ENCODE measurements at places on chromosomes 12 and 14.

DNA sequence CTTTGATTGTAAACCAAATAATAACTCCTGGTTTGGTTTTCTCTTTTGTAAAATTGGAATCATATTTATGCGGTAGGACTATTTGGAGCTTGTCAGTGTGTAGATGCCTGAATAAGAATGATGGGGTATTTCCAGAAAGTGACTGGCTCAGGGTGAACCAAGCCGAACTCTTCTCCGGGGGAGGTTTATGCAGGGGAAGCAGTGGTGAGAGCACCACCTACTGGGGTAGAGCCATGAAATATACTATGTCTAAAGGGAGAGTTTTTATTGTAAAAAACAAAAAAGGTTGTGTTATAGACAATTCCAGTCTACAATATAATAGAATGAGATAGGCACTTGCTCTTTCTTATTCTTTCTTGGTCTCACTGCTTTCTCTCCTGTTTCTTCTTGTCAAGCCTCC is 222.9 kb upstream of the SLC16A7 start:
- DNase-seq, result no peak

- no peak for DNase-seq
Measured at GRCh38 chr12:93819050-93819491, 141.9 kb downstream of the CRADD start.

- DNase-seq, result no peak
Measured at GRCh38 chr14:70916799-70917198, 9.5 kb downstream of the PCNX1 start.

- no peak for DNase-seq
Measured at GRCh38 chr12:92676710-92677109, 26.1 kb upstream of the PLEKHG7 start.

DNA sequence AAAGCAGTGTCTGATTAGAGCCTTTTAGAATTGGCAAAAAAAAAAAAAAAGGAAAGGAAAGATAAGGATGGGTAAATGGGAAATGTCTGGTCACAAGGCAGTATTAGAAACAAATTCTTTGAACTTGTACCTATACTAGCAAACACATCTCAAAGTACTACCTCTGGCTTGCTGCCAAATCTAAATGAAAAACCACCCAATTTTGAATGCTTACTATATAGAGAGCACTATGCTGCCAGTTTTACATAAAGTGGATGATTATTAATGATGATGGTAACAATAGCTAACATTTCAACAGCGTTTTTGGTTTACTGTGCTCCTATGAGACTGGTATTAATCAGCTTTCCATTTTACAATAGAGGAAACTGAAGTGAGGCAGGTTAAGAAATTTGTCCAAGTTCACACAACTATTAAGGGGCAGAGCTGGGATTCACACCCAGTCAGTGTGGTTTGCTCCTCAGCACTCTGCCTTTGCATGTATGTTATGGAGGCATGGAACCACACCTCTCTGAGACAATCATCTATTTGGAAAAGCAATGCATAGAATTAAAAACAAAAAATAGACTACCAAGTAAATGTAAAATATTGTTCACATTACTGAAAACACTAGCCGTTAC is 34.2 kb downstream of the ATP2B1 start:
- no peak for DNase-seq

DNA sequence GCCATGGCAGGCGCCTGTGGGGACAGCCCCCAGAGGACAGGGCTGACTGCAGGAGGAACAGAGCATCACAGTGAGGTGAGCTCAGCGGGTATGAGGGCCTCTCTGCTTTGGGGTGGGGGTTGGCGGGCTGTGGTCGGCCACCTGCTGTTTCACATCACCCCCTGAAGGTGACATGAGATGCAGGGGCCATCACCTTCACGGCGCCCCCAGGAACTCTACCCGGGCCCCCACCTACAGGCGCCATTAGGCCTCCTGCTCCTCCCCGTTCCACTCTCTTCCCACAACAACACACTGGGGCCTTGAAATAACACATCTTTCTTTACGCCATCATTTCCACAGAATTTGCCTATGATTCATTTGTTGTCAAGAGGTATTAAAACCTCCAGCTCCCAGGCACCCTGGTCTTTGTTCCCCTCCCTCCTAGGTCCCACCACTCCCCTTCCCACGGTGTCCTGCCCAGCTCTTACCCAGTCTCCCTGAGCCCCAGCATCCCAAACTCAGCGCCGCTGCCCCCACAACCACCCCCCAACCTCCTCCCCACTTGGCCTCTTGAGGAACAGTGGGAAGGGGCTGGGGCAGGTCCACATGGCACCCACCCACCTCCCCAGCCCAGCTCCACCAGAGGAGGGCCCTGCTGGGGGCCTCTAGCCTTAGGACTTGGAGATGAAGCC is 12.7 kb upstream of the HDAC7 start:
- DNase-seq, result no peak

GRCh38 chr12:52010152-52010622 is 3.4 kb downstream of the TAMALIN start:
- no peak for DNase-seq

- no peak for DNase-seq
Measured at GRCh38 chr14:20331053-20331613, 1.9 kb downstream of the CCNB1IP1 start.

DNA sequence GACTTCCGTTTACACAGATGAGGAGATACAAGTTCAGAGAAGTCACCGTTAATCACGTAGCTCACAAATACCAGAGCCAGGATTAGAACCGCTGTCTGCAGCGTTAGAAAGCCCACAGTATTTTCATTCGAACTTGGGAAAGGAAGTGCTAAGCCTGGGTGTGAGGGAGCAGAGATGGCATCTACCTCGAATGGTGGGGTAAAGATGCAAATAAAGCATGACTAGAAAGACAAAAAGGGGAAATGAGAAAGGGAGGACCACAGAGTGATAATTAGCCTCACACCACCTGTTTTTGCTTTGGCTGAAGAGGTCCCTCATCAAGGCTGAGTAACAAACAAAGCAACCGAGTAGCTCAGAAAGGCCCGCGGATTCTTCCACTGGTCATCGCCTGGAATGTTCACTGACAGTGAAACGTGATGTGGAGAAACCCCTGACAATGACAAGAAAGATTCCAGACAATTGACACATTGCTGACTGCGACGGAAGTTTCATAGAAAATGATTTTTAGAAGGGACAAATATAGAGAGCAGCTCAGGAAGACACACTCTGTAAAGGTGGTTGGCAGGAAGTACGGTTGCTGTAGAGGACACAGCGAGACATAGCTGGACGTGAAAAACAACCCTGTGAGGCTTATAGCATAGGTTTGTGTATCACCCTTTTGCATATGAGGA is 31.5 kb upstream of the BHLHE41 start:
- DNase-seq, result no peak

DNA sequence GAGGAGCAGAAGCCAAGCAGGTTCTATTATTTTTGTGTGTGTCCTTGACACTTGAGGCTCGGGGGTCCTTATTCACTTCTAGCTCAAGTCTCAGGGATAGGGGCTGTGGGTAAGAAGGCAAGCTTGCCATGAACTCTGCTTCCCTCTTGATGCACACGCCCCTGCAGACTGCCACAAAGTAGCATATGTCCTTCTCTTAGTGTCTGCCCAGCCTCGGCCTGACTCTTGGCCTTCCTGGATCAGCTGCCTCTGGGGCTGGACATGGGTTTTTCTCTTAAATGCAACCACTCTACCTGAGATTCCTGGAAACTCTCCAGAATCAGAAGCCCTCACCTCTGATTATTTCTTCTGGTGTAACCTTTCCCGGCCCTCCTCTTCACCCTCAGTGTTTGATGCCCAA is 28.2 kb upstream of the PEX5 start:
- no peak for DNase-seq

- no peak for DNase-seq
Measured at GRCh38 chr12:64081008-64081404, 141.1 kb downstream of the KICS2 start.
